H9 (cell line): ENCODE measurements at places on chromosomes 2 and 18.
A peak's percentile ranks its signal among the peaks of the same experiment; 100 is the strongest.

DNA sequence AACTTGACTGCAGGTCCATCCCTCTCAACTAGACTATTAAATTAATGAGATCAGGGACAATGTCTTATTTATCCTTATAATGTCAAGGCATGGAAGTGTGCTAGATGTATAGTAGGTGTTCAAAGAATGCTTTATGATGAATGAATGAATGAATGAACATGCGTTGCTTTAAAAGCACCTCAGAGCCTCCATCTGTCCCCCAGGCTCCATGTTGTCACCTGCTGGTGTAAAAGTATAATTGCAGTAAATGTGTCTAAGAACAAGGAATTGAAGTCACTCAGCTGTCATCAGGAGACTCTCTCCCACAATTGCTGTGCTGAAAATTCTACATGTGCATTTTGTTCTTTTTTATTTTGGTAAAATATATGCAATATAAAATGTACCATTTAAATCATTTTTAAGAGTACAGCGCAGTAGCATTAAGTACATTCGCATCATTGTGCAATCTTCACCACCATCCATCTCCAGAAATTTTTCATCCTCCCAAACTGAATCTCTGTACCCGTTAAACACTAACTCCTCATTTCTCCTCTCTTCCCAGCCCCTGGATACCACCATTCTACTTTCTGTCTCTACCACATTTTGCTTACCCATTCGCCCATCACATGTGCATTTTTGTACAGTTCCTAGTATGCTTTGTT is 52.6 kb downstream of the GNAL start:
- no peaks in the 10 kb centered on the region for H3K27me3 ChIP-seq
- no peaks in the 10 kb centered on the region for H3K4me1 ChIP-seq
- H3K27ac ChIP-seq: no peak overlapping the region
- no peak overlapping the region for H3K4me3 ChIP-seq

- DNase-seq: no peak
- no peak overlapping the region for H3K27ac ChIP-seq
- no peaks in the 10 kb centered on the region for H3K27me3 ChIP-seq
- H3K36me3 ChIP-seq: peaks cover 4% of the 10 kb centered on the region; the same call in 2 of the 3 replicates
These were observed 33.9 kb downstream of the FN1 start for GRCh38 chr2:215401896-215402379.

- no peak overlapping the region for H3K4me3 ChIP-seq
- no peaks in the 10 kb centered on the region for H3K36me3 ChIP-seq
- H3K4me1 ChIP-seq: no peaks in the 10 kb centered on the region
- no peaks in the 10 kb centered on the region for H3K27me3 ChIP-seq
- no peak for DNase-seq
These were observed 225.5 kb upstream of the GALNT5 start for GRCh38 chr2:157032017-157032416.

GRCh38 chr2:205814039-205814364 is 131.7 kb downstream of the NRP2 start:
- H3K4me3 ChIP-seq: no peak overlapping the region
- no peak overlapping the region for H3K27ac ChIP-seq
- no peak for DNase-seq
- H3K4me1 ChIP-seq: peaks cover 6% of the 10 kb centered on the region
- no peaks in the 10 kb centered on the region for H3K27me3 ChIP-seq

- H3K4me1 ChIP-seq: no peaks in the 10 kb centered on the region
- no peaks in the 10 kb centered on the region for H3K36me3 ChIP-seq
- DNase-seq: no peak
- H3K27me3 ChIP-seq: no peaks in the 10 kb centered on the region
- no peak overlapping the region for H3K4me3 ChIP-seq
These were observed 602.9 kb downstream of the NYAP2 start for GRCh38 chr2:226002438-226002837.

- peaks cover 4% of the 10 kb centered on the region for H3K36me3 ChIP-seq
- no peaks in the 10 kb centered on the region for H3K27me3 ChIP-seq
- DNase-seq: no peak
- peaks cover 11% of the 10 kb centered on the region; the same call in 1 of the 2 replicates for H3K4me1 ChIP-seq
- H3K27ac ChIP-seq: no peak overlapping the region
- no peak overlapping the region for H3K4me3 ChIP-seq
These were observed 47.2 kb downstream of the TET3 start for GRCh38 chr2:74031959-74032287.

GRCh38 chr18:8162802-8163201 is 446.4 kb upstream of the RAB12 start:
- no peak for DNase-seq
- H3K4me3 ChIP-seq: no peak overlapping the region
- no peak overlapping the region for H3K27ac ChIP-seq
- H3K36me3 ChIP-seq: 0 out of 2 replicates have a peak, but pooled peaks cover 3% of the 10 kb centered on the region
- no peaks in the 10 kb centered on the region for H3K4me1 ChIP-seq

GRCh38 chr2:185384822-185385560 is 353.6 kb upstream of the FSIP2 start:
- H3K27ac ChIP-seq: no peak overlapping the region
- DNase-seq: no peak
- H3K4me1 ChIP-seq: no peaks in the 10 kb centered on the region
- no peaks in the 10 kb centered on the region for H3K27me3 ChIP-seq
- H3K4me3 ChIP-seq: no peak overlapping the region

DNA sequence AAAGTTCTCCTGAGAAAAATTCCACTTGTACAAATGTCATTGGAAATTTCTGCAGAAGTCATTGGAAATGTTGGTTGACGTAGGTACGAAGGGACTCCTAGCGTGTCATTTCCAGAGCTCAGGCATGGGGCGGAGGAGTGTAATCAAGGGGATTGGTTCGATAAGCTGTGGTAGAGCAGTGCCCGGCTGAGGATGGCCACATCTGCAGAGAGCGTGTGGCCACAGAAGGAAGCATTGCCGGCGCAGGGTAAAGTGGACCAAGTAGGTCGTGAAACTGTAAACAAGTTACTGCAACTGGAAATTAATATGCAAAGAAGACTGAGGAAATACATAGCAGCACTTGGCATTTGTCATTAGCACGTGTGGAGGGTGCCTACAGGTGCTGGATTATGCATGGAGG is 101.8 kb downstream of the DGKD start:
- H3K4me1 ChIP-seq: no peaks in the 10 kb centered on the region
- no peak overlapping the region for H3K27ac ChIP-seq
- peaks cover 9% of the 10 kb centered on the region; the same call in 2 of the 3 replicates for H3K36me3 ChIP-seq
- no peak overlapping the region for H3K4me3 ChIP-seq

DNA sequence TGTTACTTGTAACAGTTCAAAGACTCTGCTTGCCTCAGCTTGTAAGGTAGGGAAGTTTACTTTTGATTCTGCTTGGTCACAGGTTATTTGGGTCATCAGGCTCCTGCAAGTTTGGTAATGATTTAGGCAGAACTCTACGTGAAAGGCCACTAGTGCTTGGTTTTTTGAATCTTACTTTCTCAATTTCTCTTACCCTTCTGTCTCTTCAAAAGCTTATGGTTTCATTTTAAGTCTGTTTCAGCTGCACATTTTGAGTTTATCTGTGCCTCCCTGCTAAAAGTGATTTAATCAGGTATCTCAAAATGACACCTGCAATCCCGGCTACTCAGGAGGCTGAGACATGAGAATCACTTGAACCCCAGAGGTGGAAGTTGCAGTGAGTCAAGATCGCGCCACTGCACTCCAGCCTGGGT is 26.3 kb upstream of the MOCOS start:
- no peak overlapping the region for H3K27ac ChIP-seq
- H3K4me3 ChIP-seq: no peak overlapping the region
- no peaks in the 10 kb centered on the region for H3K27me3 ChIP-seq
- no peaks in the 10 kb centered on the region for H3K4me1 ChIP-seq
- no peak for DNase-seq

DNA sequence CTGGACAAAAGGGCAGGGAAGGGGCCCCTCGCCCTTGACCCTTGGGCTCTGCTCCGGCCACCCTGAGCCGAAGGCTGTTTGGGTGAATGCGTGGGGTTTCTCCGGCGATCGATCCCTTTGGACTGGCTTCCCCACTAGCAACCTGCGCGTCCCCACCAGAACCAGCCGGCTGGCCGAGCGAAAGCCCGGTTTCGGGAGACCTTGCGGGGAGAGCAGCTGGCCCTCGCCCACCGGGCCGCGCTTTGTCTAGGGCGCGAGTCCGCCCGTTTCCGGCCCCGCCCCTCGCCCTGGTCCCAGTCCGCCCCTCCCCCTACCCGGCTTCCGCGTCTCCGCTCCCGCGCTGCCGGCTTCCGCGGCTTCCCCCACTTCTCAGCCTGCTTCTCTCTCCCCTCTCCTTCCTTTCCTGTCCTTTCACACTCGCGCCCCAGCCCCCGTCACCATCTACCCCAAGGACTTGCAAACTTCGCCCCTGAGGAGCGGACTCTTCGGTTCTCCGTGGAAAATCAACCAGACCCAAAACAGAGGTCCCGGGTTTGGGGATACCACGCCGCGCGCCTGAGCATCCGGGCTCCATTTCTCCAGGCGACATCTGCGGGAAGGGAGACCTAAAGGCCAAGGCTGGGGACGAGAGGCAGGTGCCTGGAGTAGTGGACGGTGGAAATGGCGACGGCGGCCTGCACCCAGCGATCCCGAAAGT is 48.0 kb upstream of the ATP6V1B1 start:
- H3K27me3 ChIP-seq: peaks cover 86% of the 10 kb centered on the region
- no peak overlapping the region for H3K27ac ChIP-seq
- DNase-seq: peak; percentile 86
- H3K36me3 ChIP-seq: no peaks in the 10 kb centered on the region
- peaks cover 3% of the 10 kb centered on the region; the same call in 1 of the 2 replicates for H3K4me1 ChIP-seq

- DNase-seq: no peak
- no peaks in the 10 kb centered on the region for H3K27me3 ChIP-seq
- H3K36me3 ChIP-seq: peaks cover 42% of the 10 kb centered on the region
- no peaks in the 10 kb centered on the region for H3K4me1 ChIP-seq
- H3K4me3 ChIP-seq: no peak overlapping the region
- no peak overlapping the region for H3K27ac ChIP-seq
These were observed 25.3 kb downstream of the DYNAP start for GRCh38 chr18:54616220-54616848.

- H3K4me3 ChIP-seq: no peak overlapping the region
- no peaks in the 10 kb centered on the region for H3K36me3 ChIP-seq
- no peak overlapping the region for H3K27ac ChIP-seq
- H3K4me1 ChIP-seq: no peaks in the 10 kb centered on the region
- no peak for DNase-seq
- H3K27me3 ChIP-seq: no peaks in the 10 kb centered on the region
These were observed 240.2 kb upstream of the SLC14A2 start for GRCh38 chr18:45374878-45375630.

DNA sequence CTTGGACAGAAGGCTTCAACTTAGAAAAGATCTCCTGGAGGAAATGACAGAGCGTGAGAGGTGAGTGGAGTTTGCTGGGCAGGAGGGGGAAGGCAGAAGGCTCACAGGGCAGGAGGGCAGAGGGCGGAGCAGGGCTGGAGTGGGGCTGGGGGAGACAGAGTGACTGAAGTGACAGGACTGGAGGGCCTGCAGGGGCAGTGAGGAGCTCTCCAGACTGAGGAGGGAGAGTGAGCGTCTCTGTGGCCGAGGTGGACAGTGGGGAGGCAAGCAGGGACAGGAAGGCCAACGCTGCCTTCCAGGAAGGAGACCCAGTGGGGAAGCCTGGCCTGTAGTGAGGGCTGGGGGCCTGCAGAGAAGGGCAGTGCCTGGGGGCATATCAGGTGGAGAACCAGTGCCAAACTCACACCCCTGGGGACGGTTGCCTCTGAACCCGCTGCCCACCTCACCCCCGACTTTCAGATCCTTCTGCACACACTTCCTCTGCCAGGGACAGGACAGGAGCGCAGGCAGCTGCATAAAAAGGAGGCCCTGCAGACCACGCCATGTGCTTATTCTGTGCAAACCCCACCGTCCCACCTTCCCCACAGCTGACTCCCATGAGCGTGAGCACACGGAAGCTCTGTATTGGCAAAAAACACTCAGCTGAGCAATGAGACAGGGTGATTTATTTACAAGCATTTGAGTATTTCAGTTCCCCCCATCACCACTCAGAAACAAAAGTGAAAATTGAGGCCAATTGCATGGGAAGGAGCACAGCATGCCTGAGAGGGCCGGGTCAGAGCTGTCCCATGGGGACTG is 244.3 kb downstream of the FAM210A start:
- H3K27ac ChIP-seq: no peak overlapping the region
- DNase-seq: no peak
- no peaks in the 10 kb centered on the region; the same call in 2 of the 3 replicates for H3K36me3 ChIP-seq
- no peaks in the 10 kb centered on the region for H3K27me3 ChIP-seq

DNA sequence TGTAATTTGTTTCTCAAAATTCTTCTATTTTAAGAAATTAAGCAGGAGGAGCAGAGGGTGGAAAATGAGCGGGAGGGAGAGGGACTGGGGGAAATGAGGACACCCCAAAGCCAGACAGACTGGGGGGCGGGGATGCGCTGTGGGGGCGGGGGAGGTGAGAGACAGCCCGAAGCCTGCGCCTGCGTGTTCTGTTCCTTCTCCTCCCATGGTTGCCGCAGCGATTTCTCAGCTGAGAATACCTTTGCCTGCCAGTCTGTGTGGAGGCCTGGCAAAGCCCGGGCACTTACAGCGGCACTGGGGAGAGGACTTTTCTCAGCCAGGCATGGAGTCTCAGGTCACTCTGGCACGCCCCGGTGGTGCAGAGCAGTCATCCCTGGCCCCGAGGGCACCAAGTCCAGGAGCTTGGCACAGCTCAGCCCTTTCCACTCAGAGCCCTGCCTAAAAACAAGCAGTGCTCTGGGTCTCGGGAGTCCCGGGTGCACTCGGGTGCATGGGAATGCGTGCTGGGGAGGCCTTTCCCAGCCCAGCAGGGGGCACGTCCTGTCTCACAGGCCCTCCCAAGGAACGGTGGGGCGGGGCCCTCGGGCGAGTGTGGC is 289.3 kb upstream of the HS6ST1 start:
- no peak overlapping the region for H3K27ac ChIP-seq
- no peaks in the 10 kb centered on the region for H3K27me3 ChIP-seq
- no peak for DNase-seq
- no peaks in the 10 kb centered on the region for H3K4me1 ChIP-seq
- H3K4me3 ChIP-seq: no peak overlapping the region

DNA sequence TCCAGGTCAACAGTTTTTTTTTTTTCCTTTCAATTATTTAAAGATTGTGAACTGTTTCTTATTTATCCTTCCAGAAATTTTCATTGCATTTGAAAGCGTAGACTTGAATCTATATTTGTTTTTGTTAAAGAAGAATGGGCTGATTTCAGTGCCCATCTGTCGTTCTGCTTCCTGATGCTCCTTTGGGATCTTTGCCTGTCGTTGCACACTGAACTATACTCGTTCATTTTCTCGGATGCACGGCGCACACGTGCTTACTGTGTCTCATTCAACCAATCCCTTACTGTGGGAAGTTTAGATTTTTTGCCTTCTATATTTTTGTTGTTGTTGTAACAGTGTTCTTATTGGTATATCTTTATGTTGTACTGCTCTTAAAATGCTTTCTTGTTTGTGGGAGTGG is 149.7 kb downstream of the VAPA start:
- H3K27me3 ChIP-seq: no peaks in the 10 kb centered on the region
